ENCODE measurements at places on chromosomes 3 and 15.

DNA sequence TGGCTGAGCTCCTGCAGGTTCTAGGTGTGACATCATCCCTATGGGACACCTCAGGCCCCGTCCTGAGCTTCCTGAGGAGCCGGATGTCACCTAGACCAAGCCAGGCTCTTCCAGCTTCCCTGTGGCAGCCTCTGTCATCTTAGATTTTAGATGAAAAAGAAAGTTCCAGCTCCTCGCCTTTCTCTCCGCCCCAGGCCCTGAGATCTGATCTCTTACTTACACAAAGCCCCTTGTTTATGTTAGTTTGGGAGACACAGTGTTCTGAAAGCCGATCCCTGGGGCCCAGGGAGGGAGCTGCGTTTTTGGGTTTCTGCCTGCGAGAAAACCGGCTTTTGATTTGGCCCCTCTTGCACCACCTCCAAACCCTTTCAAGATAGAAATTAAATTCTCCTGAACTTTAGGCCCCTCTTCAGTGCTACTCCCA is 40.2 kb upstream of the FAM107A start:
- DNase-seq = no peak

DNA sequence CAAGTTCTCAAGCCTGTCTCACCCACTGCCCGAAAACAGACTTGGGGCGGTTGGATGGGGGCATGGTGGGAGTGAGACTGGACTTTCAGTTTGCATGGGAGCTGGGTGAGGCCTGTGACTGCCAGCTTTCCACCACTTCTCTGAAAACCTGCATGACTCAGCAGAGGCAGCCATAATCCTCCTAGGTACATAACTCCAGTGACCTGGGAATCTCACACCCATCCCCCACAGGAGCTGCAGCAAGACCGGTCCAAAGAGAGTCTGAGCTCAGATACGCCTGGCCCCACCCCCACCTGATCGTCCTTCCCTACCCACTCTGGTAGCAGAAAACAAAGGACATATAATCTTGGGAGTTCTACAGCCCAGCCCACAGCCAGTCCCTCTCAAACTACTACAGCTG is 107.2 kb downstream of the NSMCE3 start:
- no peak for DNase-seq

DNA sequence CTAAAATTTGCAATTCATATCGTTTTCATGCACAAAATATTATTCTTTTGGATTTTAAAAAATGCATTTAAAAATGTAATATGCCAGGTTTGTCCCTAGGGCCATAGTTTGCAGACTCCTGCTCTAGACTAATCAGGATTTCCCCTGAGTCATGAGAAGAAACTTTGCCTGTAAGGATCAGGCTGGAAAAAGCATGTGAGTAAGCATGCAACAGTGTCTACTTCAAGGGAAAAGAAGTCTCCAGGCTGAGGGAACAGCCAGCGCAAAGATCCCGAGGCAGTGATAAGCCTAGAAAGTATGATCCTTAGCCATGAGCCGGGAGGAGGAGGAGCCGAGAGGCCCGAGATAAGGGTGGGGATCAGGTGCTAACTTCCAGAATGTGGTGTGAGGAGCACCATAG is 382.8 kb upstream of the CFAP20DC start:
- no peak for DNase-seq

GRCh38 chr3:119497820-119498185 is 544 bp upstream of the TIMMDC1 start:
- no peak for DNase-seq

- DNase-seq = no peak
Observed at GRCh38 chr3:71707595-71707994, 17.6 kb downstream of the EIF4E3 start.

DNA sequence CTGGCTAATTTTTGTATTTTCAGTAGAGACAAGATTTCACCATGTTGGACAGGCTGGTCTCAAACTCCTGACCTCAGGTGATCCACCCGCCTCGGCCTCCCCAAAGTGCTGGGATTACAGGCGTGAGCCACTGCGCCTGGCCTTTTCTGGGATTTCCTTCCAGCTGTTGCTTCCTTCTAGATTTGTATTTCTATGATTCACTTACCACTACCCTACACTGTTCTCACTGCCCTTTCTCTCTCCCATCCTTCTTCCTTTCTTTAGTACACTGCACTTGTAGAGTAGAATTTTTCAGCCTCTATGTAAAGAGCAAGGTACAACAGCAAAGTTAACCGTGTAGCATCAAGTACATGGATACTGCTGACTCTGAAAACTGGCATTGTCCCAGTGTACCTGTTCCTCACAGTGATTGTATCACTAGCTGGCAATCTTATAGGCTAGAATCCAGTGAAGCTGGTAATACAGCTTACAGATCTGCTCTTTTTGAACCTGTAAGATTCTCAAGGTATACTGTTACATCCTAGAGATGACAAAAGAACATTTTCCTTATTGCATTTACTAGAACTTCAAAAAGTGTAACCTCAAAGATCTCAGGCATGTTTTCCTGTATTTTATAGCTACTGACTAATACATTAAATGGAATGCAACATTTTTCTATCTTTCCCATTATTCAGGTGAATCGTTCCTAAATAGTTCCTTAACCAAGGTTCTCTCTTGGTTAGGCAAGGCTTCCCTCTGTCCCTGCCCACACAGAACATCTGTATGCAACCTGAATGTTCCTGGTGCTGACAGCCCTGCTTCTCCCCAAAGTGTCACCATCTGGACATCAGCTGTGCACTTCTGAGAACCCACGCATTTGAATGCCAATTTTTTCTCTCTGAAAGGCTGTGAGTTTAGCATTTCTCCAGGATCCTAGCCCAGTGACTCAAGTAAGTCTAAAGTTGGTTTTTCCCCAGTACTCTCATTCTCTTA is 74.1 kb upstream of the RAP2B start:
- DNase-seq = no peak

DNA sequence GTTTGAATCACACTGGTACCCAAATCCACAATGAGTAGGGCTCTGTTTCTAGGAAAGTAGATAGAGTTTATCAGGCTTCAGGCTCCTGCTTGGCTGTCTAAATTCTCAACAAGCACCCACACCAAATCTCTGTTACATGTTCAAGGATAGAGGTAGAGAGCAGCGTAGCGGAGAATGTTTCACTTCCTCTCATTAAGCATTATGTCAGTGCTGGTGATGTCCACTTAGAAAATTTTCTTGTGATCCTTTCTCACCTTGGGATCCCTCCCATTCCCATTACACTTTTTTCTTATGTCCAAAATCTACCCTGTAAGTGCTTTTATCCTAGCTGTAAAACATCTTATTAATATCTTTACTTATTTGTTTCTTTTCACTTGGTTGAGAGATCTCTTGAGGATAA is 34.7 kb upstream of the GCSAM start:
- DNase-seq = no peak

All from stimulated activated CD4-positive, alpha-beta T cell treated with anti-CD3 and anti-CD28 coated beads, Interleukin-4, amount 100 ng/mL, for 4 hours (primary cell).